ENCODE measurements at places on chromosomes 2 and 18.

- peak; percentile 19 for DNase-seq
Observed at GRCh38 chr2:127220102-127220767, at the start of gene CYP27C1. Gene CYP27C1 (minus strand): TSS chr2:127220299. CDS start chr2:127220270, 29 bp downstream.

DNA sequence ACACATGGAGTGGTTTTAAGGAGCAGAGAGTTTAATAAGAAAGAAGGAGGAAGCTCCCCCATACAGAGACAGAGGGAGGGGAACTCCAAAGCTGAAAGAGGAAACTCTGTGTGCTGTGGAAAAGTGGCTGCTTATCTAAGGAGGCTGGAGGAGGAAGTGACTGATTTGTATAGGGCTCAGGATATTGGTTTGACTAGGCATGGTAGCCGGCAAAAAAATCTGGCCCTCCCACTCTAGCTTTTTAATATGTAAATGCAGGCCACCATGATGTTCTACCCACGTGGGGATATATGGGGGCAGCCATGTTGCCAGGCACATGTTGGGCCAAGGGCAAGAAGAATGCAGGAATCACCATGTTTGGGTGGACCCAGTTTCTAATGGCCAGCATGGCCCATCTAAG lies 64.3 kb downstream of the HNMT start:
- no peak for DNase-seq

DNA sequence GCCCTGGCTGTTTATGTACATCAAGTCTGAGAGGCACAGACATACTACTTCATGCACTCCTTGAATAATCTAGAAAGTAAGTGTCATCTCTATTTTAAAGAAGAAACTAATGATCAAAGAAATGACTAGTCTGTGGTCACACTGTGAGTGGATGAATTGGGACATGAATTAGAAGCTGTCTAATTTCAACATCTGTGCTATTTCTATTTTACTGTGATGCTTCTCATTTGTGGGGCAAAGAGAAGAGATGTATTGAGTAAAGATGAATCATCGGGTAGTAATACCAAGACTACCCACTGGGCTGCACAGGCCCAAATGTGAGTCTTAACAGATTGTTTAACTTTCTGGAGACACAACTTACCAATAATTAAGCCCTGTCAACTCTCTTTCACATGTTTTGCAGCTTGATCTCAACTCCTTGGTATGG lies 42.4 kb upstream of the MTIF2 start:
- DNase-seq = no peak

- no peak for DNase-seq
Observed at GRCh38 chr2:106857882-106858478, 28.0 kb downstream of the ST6GAL2 start.

DNA sequence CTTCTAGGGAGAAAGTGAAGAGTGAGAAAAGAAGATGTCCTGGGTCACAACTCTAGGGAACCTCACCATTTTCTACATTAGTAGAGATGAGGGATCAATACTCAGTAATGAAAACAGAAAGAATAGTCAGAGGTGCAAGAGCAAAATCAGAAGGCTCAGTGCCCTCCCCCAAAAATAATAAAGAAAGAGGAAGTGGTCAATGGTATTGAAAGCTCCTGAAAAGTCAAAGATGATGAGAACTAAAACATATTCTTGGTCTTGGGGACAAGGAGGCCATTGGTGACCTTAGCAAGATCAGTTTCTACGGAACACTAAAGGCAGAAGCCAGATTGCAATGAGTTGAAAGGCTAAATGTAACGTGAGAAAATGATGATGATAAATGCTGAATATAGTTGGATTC lies 24.5 kb upstream of the MYO1B start:
- DNase-seq = no peak
